CD4-positive, alpha-beta T cell treated with Interleukin-10 for 1 hour (primary cell): ENCODE measurements at places on chromosomes 7 and 10.

- no peak for DNase-seq
These were observed 121.2 kb downstream of the UBE2H start for GRCh38 chr7:129831424-129832058.

- DNase-seq, result peak; percentile 49
These were observed 3.1 kb downstream of the PALS2 start for GRCh38 chr7:24576171-24577025.

- no peak for DNase-seq
These were observed 3.8 kb upstream of the PDCD4 start for GRCh38 chr10:110867807-110868465.

DNA sequence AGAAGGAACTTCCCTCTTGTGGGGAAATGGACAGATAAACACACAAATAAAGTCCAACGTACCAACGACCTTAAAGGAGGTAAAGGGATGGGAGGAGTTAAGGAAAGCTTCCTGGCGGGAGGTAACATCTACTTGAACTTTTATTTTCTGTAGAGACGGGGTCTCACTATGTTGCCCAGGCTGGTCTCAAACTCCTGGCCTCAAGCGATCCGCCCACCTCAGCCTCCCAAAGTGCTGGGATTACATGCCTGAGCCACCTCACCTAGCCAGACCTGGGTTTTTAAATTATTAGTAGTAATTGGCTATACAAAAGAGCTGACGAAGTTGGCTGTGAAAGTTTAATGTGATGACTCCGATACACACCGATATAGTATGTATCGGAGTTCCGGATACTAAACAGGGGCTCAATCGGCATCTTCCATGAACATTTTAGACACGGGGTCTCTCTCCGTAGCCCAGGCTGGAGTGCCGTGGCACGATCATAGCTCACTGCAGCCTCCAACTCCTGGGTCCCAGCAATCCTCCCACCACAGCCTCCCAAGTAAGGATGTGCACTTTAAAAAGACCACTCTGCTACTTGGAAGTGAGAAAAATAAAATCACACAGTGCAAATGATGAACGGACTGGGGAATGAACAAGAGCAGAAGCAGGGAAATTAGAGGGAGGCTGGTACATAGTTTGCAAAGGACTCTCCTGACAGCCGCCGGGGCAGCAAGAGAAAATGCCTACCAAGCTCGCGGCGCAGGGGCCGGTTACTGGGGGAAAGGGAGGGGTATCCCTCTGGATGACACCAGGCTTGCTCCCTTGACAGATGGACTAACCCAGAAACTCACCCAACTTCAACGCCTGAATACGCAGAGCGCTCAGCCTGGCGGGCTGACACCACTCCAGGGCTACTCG lies 1.0 kb downstream of the BCL7B start:
- no peak for DNase-seq

DNA sequence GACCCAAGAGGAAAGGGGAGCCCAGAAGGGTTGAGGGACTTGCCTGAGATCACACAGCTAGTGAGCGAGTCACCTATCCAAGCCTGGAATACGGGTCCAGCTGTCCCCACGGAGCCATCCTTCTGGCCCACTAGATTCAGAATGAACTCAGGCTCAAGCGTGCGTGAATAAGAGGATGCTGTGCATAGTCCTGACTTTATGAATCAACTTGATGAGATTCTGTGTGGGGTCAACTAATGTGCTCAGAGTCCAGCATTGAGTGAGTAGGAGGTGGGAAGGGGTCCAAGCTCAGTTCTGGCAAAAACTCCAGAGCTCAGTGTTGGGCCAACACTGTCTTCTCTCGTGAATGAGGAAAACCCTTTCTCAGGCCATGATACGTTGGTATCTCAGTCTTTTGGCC lies 41.4 kb downstream of the CAMK1D start:
- no peak for DNase-seq

- no peak for DNase-seq
These were observed 121.5 kb upstream of the FAM3C start for GRCh38 chr7:121517591-121517990.

DNA sequence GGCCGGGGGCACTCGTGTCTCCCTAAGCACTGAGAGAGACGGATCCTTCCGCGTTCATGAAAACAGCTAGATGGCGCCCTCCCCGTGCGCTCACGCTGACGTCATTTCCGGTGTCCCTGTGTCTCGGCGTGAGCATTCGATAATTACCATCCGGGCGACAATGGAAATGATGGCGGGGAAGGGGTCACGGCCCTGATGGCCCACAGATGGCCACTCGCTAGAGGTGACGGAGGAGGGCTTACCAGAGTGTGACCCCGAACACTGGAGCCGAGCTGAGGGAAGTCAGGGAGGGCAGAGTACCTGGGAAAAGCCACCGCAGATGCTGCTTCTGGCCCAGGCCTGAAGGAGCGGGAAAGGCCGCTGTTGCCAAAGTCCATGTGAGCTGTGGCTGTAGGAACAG lies 222.9 kb downstream of the TCERG1L start:
- DNase-seq, result no peak

GRCh38 chr7:2471022-2471329 lies 5.2 kb downstream of the GRIFIN start:
- no peak for DNase-seq

- no peak for DNase-seq
These were observed 50.6 kb downstream of the TSPAN12 start for GRCh38 chr7:120807390-120807789.

GRCh38 chr10:14056610-14057332 lies 274.0 kb downstream of the FRMD4A start:
- DNase-seq, result no peak

GRCh38 chr7:127021019-127021738 lies 231.6 kb downstream of the GRM8 start:
- DNase-seq, result no peak

DNA sequence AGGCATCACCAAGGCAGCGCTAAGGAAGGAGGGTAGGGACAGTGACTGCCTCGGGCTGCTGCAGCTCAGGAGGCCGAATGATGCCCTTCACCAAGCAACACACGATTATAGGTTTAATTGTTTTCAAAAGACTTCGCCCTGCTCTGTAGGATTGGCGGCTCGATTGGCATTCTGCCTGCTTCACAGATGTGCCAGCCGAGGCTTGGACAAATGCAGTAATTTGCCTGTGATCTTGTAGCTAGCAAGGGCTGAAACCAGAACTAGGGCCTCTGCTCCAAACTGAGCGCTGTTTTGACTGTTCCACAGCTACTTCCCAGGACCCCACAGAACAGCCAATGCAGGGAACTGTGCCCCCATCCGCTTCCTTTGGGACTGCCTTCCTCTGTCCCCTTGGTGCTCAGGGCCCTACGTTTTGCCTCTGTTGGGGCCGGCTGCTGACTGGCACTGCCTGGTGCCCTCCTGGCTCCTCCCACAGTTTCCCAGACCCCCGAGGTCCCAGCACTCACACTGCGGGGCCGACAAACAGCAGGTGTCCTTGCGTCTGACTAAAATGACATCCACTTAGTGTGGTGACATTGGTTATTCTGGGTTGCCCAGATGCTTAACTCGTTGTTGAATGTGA lies 62.6 kb upstream of the EN2 start:
- DNase-seq, result no peak

- no peak for DNase-seq
These were observed 40.6 kb downstream of the AKR1B15 start for GRCh38 chr7:134589491-134589941.

GRCh38 chr7:107922886-107923285 lies 31.9 kb downstream of the DLD start:
- DNase-seq, result no peak

DNA sequence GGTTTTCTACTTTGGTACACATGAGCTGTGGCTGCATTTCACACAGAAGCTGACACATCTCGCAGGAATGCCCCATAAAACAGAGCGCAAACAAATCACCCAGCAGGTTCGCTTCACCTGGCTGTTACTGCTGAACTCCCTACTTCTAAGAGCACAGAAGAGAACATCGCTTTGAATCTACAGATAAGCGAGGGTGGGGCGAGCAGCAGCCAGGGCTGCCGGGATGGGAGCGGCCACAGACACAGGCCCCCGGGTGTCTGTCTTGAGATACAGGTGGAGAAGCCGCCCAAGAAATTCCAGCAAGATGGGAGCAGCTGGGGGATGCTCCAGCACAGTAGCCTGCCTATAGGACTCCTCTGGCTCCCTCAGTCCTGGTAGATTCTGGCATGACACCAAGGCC lies 27.4 kb downstream of the OGDHL start:
- DNase-seq, result no peak

- no peak for DNase-seq
These were observed 337.0 kb downstream of the CRPPA start for GRCh38 chr7:16084370-16084769.

DNA sequence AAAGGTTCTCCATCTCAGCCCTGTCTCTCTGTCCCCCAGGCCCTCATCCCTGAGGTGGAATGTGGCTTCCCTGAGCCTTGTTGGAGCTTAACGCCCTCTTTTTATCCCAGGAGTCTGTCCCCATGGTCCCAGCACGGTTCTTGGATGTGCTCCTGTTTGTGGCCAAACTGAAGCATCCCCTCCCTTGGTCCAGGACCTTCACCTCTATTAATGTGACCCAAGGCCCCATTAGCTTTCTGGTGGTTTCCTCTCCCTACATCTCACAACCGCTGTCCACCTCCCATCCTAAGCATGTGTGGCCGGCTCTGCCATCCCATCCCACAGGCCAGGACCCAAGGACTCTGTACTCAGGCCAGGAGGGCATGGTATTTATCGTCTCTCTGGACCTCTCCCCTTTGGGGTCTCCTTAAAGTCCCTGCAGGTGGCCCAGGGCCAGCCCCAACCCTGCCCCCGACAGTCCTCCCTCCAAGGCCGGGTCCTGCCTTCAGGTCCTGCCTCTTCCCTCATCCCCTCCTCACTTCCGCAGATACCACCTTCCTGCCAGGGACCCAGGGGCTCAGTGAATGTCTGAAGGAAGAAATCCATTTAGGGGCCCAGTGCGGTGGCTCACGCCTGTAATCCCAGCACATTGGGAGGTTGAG lies 15.4 kb upstream of the SH2B2 start:
- no peak for DNase-seq

GRCh38 chr7:93719546-93719945 lies 145.0 kb upstream of the CALCR start:
- no peak for DNase-seq
